ENCODE measurements at places on chromosomes 4 and X. TPM values are rescaled to one million over a fixed set of nuclear protein-coding genes. Genes with fewer than 3 reads are reported as not detected.

Gene GATB
- total RNA-seq, result 15.2 TPM

Gene PRRG3
- not detected for total RNA-seq

GRCh38 chrX:129957241-129958082, 25.0 kb upstream of the BCORL1 start:
- DNase-seq, result no peak

DNA sequence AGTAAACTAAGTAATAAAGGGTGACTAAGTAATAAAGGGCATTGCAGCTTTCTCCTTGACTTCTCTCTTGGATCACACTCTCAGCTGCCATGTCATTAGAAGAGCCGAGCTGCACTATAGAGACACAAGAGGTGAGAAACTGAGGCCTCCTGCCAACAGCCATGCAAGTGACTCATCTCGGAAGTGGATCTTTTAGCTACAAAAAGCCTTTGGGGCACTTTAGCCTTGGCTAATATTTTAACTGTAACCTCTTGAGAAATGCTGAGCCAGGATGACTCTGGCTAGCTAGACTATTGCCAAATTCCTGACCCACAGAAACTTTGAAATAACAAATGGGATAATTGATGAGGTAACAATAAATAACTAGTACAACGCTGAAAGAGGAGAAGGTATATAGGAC, 1.5 kb upstream of the NEIL3 start:
- DNase-seq, result peak; percentile 81

DNA sequence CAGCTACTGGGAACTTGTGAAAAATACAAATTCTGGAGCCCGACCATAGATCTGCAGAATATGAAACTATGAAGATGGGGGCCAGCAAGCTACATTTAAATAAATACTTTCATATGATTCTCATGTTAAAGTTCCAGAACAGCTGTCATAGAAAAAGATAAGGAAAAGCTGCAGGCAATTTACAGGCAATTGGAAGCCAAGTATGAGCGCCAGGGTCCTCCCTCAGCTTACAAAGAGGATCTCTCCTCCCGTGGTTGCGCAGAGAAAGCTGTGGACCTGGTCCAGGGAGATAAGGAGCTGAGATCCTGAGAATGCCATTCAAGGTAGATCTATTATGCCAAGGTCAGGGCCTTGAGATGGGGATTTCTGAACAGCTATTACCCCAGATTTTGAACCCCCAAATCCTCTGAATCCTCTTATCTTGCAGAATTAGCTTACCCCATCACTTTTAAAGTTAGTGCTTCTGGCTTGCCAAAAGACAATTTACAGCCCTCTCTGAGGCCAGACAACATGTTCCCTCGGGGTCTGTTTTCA, 25.6 kb upstream of the FRAS1 start:
- no peak for DNase-seq

DNA sequence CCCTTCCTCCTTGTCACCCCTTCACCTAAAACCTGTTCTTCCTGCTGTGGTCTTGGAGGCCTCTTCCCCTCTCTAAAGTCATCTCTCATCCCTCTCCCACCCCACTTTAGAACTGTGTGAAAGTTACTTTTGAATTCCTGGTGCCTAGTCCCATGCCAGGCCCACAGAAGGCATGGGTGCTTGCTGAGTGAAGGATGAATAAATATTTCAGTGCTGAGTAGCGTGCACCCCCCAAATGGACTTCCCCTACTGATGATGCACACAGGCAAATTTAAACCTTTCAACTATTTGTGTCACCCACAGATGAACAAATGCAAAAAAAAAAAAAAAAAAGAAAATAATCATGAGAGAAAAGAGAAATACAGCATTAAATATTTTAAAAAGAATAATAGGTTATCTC, 19.8 kb downstream of the PSMD10 start:
- DNase-seq, result no peak
